Stimulated activated CD4-positive, alpha-beta T cell treated with anti-CD3 and anti-CD28 coated beads, Interleukin-4, amount 100 ng/mL, for 24 hours (primary cell): ENCODE measurements at places on chromosomes 16 and 17.
A peak's percentile ranks its signal among the peaks of the same experiment; 100 is the strongest.

DNA sequence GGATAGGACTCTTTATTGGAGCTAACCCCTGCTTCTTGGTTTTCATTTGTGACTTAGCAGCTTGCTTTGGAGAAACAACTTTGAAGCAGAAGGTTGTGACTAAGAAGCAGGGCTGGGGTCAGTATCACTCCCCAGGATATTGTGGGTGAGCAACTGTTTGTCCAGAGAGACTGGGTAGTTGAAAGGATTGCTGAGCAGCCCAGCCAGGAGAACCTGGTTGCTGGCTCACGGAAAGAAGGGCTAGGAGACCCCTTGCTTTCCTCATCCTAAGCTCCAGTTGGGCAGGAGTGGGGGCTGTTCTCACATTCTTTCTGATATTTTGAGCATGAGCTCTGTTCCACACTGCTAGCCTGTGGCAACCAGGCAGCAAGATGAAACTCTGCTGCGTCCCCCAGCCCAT is 151.2 kb downstream of the CBLN1 start:
- DNase-seq: no peak

DNA sequence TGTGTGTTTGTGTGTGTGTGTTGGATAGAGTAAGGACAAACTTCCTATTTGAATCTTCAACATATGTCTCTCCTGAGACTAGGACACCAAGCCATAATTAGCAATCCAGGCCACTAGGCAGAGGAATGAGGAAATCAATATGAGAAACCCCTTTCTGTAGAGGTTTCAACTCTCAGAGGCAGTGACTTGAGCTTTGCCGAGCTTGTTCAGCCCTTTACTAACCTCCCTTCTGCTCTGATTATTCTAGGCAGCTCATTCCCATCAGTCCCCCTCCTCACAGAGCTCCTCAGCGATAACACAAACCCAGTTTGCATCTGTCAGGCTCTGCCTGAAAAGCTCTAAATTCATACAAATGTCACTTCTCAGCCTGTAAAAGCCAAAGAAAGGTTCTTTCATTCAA is 1030.3 kb downstream of the CDH8 start:
- no peak for DNase-seq

GRCh38 chr17:28711723-28712031 is at the start of gene PROCA1:
Gene PROCA1, minus strand, starts transcription at chr17:28711888. Its CDS starts 228 bp downstream, at chr17:28711660.
- no peak for DNase-seq

DNA sequence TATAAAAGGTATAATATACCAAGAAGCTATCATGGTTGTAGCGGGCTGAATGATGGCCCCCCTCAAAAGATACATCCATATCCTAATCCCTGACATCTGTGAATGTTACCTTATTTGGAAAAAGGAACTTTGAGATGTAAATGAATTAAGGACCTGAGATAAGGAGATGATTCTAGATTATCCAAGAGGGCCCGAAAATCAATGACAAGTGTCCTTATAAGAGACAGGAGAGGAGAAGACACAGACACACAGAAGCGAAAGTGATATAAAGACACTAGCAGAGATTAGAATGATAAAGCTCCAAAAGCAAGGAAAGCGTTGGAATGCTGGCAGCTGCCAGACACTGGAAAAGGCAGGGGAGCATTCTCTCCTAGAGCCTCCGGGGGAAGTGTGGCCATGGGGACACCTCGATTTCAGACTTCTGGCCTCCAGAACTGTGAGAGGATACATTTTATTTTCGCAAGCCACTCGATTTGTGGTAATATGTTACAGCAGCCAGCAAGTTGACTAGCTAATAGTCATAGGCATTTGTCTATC is 12.5 kb upstream of the GP1BA start:
- DNase-seq: no peak

DNA sequence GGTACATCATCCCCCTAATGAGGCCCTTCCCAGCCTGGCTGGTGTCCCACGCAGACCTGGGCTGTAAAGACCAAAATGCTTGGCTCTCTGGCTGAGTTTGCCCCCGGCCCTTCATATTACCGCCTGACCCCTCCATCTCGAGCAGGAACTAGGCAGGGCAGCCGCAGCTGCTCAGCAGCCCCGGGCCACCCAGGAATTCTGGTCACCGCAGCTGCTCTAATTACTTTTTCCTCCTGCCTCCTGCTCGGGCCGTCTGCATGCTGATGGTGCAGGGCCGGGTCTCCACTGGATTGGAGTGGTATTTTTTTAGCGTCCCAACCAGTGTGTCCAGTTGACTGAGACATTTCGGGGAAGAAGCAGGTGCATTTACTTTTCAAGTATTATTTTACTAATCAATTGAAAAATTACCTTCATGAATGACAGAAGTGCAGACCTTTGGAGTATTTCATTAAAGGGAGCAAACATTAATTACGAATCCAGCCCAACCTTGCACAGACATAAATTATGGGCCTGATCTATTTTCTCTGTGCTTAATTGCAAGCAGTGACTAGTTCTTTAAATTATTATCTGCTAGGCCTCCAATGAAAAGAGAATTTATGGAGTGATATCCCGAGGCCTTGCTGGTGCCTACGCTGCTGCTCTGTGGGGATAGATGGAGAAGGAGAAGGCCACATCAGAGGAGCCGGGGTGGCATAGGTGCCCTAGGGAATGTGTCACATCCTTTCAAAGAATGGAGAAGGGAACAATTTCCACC is 176.2 kb downstream of the CYLD start:
- no peak for DNase-seq

- no peak for DNase-seq
These were observed 17.2 kb downstream of the NDE1 start for GRCh38 chr16:15667091-15667742.

DNA sequence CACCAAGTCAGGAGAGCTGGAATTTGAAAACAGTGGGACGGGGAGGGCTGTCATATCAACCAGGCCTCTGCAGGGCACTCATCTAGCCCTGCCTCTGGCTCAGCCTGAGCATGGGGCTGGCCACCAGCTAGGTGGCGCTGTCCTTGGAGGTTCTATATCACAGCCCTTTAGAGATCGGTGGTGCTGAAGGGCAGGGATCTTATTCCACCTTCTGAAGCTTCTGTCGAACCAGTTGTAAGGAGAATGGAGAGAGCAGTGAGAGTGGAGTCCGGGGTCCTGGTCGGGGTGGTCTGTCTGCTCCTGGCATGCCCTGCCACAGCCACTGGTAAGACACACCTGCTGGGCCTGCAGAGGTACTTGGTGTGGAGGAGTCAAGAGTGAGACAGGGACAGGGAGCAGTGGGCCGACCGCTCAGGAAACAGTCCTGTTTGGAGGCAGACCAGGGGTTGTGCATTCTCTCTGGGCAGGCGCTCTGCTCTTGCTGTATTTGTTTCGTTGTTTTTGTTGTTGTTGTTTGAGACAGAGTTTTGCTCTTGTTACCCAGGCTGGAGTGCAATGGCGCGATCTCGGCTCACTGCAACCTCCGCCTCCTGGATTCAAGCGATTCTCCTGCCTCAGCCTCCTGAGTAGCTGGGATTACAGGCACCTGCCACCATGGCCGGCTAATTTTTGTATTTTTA is at the start of gene CES3:
CES3 (plus strand) TSS at position 202 of the 680 bp plus-strand sequence; CDS start at position 244, 42 bp downstream.
- peak; percentile 63 for DNase-seq

- DNase-seq: no peak
These were observed 8.8 kb downstream of the SBK1 start for GRCh38 chr16:28301154-28301553.

DNA sequence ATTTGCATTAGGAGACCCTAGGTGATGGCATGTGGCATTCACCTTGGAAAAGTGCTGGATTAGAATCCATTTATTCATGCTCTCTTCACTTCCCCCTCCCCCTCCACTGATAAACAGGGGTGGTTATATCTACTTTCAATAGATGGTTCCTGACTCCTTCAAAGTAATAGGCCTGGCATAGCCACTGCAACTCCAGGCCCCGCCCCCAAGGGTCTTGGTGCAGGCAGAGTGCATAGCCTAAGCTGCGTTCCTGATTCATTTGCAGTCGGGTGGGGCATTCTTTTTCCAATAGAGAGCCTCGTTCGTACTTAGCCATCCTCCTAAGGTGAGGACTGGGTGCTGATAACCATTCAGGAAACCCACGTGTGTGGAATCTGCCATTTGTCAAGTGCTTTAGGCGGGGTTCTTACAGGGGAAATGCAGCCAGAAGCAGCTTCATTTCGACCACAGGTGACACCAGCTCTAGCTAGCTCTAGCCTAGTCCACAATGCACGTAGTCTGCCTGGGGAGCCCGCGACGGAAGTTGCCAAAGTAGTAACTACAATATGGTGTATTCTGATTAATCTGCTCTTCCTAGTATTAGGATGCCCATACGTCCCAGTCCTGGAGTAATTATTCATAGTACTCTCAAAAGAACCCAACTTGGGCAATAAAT is 11.1 kb downstream of the UBE2O start:
- DNase-seq: no peak

GRCh38 chr16:17408296-17408695 is 62.5 kb downstream of the XYLT1 start:
- DNase-seq: no peak

DNA sequence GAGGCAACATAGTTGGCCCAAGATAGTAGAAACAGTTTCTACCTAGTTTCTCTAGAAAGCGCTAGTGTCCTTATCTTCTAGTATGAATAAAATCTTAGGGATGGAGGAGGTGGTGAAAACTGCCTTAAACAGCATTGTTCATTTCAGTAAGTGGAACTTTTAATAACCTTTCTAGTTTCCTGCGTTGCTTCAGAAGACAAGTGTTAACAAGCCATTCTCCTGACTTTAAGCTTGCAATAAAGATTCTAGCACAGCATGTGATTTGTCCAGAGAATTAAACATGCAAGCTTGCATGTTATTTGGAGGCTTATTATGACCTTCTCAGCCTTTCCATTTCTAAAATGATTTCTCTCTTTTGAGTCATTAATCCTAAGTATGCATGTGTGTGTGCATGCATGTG is 72.3 kb downstream of the TANGO6 start:
- DNase-seq: no peak

DNA sequence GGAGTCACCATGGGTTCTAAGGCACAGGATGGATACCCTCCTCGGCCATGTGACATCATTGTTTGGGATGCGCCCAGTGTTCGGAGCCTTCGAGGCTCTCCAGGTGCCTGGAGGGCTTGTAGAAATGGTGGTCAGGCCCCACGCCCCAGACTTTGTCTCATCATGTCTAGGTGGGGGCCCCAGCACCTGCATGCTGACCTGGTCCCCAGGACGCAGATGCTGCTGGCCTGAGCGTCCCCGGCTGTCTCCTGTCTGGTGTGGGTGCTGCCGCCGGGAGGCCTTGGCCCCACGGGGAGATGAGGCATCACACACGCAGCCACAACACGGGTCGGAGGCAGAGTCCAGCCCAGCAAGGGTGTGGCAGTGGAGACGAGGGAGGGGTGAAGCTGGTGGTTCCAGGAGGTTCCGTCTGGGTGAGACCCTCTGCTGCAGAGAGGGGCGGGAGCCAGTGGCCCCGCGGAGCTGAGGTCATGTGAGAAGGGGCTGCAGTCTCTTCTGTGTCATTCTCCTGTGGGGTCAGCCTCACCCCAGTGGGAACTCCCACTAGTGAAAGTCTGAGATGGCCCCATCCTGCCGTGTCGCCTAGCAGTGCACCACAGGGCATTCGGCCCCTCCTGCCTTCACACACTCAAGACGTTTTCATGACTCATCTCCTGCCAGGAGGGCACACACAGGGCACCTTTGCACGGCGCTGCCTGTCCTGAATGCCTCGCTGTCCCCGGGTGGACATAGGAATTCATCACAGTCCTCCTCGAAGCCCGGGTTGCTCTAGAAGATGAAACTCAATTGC is 46.6 kb downstream of the JPH3 start:
- no peak for DNase-seq

DNA sequence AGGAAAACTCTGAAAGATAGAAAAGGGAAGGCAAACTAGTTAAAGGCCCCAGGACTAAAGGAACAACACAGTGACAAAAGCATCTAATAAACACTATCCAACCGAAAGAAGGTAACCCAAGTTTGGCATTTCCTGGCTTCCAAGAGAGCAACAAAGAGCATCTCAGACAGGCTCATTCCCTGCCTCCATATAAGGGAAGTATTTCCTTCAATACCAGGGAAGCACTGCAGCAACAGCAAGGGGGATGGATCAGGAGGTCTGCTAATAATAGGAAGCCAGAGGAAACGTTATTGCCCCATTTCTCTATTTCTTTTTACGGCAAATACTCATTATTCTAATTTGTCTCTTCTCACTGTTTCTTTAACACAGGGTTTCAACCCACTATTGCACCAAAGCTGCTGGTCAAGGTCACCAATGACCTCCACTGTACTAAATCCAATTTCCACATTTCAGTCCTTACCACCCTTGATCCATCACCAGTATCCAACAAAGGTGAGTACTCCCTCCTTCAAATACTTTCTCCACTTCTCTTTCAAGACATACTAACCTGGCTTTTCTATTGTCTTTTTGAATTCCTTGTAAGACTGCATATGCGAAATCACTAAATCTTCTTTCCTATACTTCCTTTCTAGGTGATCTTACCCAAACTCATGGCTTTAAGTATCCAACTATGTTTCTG is 86.1 kb downstream of the KANSL1 start:
- DNase-seq: no peak
